ENCODE measurements at places on chromosomes 3 and 15.
A peak's percentile ranks its signal among the peaks of the same experiment; 100 is the strongest.

DNA sequence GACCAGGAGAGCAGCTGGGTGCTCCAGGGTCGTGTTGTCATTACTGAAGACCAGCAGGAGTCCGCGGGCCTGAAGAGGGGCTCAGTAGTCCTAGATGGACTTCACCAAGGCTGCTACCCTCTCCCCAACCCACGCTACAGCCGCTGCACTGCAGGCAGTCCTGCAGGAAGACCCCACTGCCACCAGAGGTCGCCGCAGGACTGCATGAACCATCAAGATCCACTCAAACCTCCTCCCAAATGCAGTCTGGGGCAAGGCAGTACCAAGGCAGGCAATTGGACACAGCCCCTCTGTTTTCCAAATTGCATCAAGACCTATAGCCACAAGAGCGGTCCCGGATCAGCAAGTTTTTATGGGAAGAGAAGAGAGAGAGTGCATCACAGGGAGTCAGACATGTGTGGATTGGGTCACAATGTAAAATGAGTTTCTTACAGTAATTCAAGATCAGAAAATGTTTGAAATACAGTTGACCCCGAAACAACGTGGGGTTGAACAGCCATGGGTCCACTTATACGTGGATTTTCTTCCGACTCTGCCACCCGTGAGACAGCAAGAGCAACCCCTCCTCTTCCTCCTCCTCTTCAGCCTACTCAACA, 46.7 kb downstream of the DZIP1L start:
- peak; percentile 75 for DNase-seq

DNA sequence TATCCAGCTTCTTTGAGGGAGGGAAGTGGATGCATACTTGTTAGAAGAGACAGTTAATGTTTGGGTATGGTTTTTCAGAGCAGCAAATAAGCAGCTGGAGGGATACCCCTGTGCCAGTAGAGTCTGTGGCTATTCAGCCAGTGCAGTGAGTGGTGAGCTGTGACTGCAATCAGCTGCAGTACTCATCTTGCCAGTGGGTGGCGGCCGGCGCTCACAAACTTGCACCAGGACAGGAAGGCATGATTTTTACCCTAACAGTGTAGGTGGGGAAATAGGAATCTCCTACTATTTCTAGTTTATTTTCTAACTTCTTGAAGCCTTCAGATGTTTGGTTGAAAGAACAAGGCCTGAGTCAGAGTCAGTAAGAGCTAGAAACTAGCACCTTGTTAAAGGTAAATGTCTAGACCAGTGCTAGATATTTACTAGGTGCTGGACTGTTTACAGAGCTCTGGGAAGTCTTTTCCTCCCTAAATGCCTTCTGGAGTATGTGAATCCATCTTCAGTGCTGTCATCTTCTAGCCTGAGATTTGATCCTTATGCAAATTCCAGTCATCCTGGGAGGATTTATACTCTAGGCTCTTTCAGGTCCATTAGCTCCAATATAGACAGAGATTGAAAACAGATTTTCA, 23.6 kb downstream of the TIMP4 start:
- peak; percentile 64 for DNase-seq

DNA sequence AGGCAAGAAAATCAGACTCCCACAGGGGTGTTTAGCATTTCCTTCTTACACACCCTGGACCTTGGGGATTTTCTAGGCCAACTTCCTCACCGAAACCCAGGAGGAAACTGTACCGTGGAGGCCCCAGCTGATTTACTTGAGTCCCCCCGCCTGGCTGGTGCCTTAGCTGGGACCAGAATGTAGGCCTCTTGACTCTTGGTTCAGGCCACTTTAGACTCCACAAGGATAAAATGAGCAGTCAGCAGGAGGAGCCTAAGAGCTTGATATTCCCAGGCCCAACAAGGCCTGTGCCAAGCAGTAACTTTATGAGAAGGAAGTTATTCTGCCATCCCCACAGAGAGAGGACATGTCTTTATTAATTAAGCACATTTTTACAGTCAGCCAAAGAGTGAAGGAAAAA, 4.6 kb upstream of the APBA2 start:
- DNase-seq, result no peak

DNA sequence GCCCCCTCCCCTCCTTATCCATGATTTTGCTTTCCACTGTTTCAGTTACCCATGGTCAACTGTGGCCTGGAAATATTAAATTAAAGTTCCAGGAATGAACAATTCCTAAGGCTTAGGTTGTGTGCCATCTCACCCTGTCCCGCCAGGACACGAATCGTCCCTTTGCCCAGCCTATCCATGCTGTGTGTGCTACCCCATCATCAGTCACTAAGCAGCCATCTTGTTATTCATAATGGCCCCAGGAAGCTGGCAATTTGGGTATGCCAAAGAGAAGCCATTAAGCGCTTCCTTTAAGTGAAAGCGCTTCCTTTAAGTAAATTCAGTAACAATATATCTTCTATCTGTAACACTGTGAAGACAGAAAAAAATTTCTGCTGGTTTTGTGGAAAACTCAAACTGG, 49.2 kb upstream of the LDHAL6B start:
- DNase-seq, result no peak

- no peak for DNase-seq
Observed at GRCh38 chr15:45573961-45574629, 13.1 kb upstream of the BLOC1S6 start.

DNA sequence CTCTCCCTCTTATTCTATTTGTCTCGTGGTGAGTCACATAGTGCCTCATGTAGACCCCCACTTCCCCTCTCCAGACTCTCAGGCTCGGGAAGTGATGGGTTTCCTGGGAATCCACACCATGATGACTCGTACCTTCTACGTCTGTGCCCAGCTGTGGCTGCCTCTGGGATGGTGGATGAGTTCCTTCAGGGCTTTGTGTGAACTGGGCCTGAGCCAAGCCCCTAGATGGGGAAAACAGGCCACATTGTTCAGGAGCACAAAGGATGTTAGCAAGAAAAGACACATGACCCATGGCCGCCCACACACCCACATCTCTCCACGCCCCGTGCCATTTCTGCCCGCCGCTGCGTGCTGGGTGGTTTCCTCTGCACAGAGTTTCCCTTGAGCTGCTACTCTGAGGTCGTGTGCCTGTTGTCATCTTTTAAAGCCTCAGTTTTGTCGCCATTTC, 10.5 kb downstream of the ISG20 start:
- peak; percentile 75 for DNase-seq

GRCh38 chr3:188948281-188948996, 223.3 kb upstream of the TPRG1 start:
- peak; percentile 41 for DNase-seq

DNA sequence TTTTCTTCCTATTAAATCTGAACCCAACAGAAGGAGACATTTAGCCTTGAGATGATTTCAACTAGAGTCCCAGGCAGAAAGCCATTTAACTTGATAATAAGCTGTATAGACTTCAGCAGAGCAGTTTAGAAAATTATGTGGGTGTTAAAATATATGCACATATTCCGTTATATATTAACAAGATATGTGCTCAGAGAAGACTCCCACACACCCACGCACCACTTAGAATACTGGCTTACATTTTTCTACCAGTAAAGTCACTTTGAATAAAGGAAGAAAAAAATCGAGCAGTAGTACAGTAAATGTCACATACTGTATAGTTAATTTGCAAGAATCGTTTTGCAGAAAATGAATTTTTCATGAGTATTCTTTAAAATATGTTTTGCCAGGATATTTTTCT, 599.3 kb downstream of the FGF12 start:
- DNase-seq, result no peak

DNA sequence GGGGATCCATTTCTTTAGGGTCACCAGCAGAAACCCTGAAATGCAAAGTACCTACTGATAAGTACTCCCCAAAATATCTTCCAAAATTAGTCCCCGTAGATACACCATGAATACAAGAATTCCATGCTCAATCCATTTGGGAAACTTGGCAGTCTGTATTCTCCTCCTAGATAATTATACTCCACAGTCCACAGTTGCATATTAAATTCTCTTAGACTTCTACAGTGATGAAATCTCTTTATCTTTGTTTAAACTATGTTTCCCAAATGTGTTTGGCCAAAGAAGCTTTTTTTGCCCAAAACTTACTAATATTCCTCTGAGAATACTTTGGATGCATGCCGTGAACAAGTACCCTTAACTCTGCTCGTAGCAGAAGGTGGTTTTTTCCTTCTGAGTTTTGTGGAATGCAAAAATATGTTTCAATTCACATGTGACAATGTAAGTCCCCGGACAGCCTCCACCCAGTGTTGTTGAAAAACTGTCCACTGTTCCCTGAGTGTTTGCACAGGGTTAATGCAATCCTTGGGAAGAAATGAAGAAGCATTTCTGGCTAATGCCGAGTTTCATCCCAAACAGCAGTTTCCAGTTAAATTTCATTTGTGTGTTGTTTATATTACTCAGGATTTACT, 126.7 kb downstream of the ARNT2 start:
- DNase-seq, result no peak

DNA sequence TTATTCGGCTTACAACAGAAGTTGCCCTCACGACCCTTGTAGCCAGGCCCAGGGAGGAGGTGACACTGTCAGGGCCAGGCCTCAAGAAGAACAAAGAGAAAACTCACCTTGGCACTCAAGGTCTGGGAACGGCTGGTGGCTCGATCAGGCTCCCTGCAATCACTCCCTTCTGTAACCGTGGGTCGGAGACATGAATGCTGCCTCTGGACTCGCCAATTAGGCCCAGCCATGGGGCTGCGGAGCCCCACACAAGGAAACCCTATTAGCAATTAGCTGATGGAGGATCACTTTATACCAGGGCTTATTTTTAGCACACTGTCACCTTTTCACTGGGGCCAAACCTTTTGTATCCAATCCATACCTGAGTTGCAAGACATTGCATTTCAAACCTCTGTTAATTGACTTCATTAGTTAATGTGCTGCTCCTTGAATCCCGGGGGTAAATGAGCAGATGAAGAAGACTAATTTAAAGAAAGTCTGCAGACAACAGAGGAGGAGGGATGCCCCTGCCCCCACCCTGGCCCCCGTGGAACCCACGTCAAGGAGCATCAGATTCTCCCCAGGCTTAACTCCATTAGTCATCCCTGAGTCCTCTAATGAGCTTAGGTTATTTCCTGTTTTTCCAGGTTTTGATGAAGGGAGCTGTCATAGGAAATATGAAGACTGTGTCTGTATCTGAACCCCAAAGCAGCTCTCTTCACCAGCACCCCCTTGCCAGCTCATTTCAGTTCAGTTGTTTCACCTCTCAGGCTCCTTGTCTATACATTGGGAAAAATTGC, 255.3 kb downstream of the RORA start:
- DNase-seq, result no peak

- DNase-seq, result peak; percentile 24
Observed at GRCh38 chr15:91664224-91664836, 189.2 kb upstream of the SLCO3A1 start.

- DNase-seq, result no peak
Observed at GRCh38 chr3:134357261-134357913, 16.9 kb downstream of the AMOTL2 start.

GRCh38 chr3:148881286-148881685, 16.2 kb downstream of the CPA3 start:
- DNase-seq, result no peak

Data from SW480 (cell line).